ENCODE measurements at places on chromosomes 3 and 15.

GRCh38 chr3:122443090-122443489, 27.2 kb upstream of the WDR5B start:
- no peak for DNase-seq

DNA sequence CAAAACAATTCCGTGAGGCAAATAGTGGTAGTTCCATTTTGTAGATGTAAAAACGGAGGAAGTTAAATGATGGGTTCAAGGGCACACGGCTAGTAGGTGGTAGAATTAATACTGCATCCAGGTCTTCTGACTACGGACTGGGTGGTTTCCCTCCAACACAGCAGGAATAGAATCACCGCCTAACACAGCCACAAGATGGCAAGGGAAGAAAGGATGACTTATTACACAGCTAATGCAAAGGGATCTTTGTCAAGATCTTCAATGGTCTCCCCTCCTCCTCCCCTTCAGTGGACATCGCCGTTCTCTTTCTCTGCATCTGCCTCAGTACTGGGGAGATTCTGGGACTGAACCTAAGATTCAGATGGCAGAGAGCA, 524 bp upstream of the TOPBP1 start:
- DNase-seq: no peak

DNA sequence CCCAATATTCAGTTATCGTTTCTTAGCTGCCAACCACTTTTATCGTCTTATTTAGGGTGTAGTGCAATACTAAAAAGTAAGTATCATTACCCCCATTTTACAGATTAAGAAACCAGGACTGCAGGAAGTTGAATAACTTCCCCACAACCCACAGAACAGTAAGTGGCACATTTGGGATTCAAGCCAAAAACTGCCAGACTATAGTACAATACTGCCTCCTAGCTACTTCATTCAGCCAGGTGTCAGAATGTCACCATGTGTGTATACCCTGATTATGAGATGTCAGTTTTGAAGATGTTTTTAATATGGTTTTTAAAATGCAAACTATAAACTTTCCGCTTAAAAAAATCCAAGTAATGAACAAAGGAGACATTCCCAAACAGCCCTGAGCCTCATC, 74.2 kb upstream of the PROK2 start:
- no peak for DNase-seq

GRCh38 chr15:59473226-59473625, 35.2 kb downstream of the FAM81A start:
- no peak for DNase-seq

DNA sequence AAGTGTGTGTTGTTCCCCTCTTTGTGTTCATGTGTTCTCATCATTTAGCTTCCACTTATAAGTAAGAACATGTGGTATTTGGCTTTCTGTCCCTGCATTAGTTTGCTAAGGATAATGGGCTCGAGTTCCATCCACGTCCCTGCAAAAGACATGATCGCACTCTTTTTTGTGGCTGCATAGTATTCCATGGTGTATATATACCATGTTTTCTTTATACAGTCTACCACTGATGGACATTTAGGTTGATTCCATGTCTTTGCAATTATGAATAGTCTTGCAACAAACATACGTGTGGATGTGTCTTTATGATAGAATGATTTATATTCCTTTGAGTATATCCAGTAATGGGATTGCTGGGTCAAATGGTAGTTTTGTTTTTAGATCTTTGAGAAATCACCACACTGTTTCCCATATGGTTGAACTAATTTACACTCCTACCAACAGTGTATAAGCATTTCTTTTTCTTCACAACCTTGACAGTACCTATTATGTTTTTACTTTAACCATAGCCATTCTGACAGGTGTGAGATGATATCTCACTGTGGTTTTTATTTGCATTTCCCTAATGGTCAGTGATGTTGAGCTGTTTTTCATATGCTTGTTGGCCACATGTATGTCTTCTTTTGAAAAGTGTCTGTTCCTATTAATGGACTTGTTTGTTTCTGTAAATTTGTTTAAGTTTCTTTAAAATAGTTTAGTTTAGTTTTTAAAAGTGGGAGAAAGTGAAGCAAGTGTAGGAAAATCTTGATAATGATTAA, 21.9 kb upstream of the SLC30A4 start:
- DNase-seq: no peak

DNA sequence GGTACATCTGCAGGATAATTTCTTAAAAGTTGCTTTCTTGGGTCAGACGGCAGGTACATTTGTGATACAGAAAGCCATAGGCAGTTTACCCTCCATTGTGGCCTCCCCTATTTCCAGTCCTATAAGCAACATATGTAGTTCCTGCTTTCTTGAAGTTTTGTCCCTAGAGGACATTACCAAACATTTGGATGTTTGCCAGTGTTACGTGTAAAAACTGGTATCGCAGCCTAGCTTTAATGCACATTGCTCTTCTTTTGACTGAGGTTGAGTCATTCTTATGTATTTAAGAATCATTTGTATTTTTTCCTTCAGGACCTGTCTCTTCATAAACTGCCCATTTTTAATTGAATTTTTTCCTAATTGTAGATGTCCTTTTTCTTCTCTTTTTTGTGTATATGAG, 114.3 kb downstream of the DIPK2A start:
- no peak for DNase-seq

GRCh38 chr3:17290894-17291293, 406.1 kb downstream of the PLCL2 start:
- no peak for DNase-seq

- no peak for DNase-seq
These were observed 133.3 kb upstream of the SLC24A5 start for GRCh38 chr15:47987461-47987860.

GRCh38 chr15:56693761-56694160, 39.5 kb downstream of the ZNF280D start:
- DNase-seq: no peak
